Stimulated activated CD8-positive, alpha-beta memory T cell treated with anti-CD3 and anti-CD28 coated beads, Interleukin-4, amount 100 ng/mL, for 1 hour (primary cell): ENCODE measurements at places on chromosomes 12 and 14.

GRCh38 chr12:77995436-77996167 is 164.9 kb downstream of the NAV3 start:
- DNase-seq: no peak

- no peak for DNase-seq
Measured at GRCh38 chr14:91877376-91877915, 10.1 kb upstream of the TC2N start.

- no peak for DNase-seq
Measured at GRCh38 chr12:9719790-9720189, 13.1 kb downstream of the CLECL1 start.

GRCh38 chr12:164207-164606 is 49.8 kb downstream of the SLC6A12 start:
- no peak for DNase-seq

GRCh38 chr12:53729644-53730043 is 2.4 kb upstream of the CALCOCO1 start:
- DNase-seq: no peak

DNA sequence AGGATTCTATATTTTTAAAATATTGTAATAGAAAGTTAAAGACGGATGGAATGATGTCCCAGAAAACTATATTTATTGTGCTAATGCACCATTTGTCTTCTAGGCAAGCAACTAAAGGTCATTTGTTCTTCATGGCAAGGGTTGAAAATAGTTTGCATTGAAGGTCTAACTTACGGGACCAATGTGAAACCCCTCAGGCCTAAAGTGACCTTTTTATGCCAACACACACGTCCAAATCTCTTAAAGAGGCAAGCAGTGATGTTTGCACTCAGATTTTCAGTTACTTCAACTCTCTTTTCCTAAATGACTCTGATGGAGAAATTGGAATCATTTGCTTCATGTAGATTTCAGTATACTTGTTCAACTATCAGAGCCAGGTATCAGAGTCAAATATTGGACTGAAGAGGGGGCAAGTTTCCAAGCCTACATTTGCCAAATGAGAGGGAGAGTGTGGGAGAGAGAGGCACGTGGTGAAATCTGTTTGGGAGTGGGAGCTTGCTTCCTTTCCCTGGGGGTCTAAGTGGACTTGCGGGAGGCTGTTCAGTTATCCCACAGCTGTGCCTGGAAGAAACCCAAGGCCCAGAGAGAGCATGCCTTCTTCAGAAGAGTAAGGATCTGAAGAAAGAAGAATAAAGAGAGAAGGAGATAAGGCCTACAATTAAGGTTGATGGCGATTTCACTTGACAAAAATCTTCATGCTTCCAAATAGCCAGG is 459.8 kb downstream of the BCAT1 start:
- DNase-seq: no peak

DNA sequence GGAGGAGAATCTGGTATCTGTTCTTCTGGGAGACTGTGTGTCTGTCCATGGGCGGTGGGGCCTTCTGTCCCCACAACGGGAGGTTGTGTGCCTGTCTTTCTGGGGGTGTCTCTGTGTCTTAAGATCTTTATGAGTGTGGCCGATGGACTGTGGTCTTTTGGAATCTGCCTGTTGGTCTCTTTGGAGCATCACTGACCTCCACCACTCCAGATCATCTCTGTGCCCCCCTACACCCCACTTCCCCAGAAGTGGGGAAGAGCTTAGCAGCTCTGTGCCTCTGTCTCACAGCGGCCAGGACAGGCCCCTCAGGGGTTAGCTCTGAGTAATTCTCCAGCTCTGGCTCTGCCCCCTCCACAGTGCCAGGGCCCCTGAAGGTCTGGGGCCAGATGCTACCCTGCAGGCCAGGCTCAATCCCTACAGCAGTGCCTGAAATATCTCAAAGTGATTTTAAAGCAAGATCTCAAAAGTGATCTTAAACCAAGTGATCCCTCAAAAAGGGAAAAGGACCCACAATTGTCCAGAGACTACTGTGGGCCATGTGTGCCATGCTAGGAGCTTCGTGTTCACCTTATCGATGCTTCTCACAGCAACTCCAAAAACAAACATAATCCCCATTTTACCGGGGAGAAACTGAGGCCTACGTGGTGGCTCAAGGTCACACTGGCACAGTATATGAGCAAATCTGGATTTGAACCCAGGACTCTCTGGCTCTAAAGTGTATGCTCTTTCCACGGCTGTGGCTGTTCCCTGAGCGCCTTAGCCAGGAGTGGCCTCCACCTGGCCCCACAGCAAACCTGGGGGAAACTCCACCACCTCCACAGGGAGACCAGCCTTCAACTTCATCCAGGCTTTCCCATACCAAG is 26.0 kb upstream of the KRT78 start:
- DNase-seq: no peak

DNA sequence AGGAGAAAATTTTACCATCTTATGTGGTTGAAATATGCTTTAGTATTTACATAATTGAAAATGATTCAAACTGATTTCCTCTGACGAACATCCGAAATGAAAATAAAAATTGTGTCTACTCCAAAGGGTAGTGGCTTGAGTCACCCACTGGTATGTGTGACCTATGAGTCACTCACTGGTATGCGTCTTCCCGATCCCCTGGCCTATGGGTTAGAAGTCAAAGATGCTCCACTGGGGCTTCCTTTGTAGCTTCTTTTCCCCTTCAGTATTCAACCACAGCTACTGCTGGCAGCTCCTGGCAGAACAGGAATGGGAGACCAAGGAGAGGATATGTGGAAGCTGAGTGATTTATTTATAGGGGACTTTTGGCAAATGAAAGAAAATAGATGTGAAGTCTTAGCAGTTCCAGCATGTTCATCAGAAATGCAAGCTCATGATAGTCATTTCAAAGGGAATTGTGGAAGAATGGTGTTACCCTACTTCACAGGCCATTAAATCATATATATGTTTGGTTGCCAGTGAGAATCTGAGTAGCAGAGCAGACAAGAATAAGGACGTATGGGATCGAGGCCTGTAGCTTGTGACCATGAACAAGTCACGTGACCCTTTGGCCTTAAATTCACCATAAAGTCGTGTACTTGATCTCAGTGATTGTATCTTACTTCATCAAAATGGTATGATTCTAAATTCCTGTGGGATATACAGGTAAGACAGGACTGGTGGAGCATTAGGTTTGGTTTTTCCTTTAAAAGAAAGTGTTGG is 108.3 kb downstream of the CRADD start:
- no peak for DNase-seq

DNA sequence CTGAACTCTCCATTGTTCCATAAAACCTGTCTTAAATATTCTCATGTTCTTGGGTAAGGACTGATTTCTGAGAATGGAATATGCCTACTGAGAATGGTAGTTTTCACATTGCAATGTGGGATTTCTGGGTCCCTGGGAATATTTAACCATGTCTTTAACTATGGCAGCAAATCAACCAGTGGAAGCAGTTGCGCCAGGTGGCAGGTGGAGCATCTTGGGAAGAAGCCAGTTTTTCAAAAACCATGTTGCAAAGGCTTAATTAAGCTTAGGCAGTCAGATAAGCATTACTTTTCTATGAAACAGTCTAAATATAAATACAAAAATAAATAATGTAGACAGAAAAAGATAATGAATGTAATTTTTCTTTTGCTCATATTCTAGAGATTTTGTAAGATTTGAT is 448.1 kb downstream of the ADAMTS20 start:
- no peak for DNase-seq

DNA sequence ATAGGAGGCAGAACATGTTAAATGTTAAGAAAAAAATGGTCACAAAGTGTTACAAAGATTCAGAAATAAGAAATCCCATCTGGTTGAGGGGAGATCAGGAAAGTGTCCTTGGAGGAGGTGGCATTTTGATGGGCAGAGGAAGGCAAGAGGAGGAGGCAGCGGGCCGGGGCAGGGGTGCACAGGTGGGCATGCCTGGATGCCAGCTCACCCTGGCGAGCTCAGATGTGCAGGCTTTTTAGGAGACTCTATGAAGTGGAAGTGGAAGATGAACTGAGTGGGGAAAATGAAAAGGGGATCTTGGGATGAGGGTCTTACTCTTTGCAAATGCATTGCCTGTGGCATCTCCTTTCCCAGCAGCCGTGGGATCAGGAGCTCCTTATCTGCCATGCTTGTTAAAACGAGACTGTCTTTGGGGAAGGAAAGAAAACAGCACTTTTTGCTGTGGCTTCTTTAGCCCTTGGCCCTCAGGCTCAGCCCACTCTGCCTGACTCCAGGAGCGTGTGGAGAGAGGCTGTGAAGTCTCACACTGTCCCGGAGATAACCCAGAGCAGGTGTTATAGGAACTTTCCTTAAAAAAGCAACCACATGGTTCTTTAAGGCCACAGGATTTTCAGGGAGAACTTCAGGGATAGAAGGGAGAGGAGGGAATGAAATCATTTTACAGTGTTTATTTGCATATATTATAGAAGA is 62.6 kb downstream of the ELK3 start:
- DNase-seq: no peak
